NB4 (cell line): ENCODE measurements at places on chromosomes 6 and 20.

DNA sequence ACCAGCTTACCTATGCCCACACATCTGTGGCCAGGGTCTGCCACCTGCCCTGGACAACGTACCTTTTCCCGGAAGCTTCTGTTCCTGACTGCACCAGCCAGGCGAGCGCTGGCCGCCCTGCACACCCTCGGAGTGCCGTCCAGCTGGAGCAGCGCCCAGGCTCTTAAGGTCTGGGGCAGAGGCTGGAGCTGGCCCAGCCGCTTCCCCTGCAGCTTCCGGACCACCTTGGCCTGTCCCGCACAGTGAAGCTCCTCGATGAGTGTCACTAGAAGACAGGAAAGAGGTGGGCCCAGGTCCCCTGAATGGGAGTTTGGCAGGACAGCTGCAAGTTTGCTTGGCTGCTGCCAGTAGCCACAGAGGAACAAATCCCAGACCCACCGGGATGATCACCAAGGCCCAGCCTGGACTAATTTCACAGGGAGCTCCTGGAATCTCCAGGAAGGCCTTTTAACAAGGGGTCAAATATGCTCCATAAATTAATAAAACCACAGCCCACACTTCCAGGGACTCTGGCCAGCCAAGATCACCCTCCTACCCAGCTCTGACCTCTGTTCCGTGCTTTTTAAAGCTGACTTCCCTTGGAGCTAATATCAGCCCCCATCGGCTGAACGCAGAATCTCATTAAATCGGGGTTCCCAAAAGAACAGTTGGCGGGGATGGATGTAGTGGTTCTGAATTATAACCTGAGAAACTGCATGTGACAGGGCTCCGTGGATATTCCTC, 82.3 kb downstream of the PTPN1 start:
- DNase-seq: no peak

DNA sequence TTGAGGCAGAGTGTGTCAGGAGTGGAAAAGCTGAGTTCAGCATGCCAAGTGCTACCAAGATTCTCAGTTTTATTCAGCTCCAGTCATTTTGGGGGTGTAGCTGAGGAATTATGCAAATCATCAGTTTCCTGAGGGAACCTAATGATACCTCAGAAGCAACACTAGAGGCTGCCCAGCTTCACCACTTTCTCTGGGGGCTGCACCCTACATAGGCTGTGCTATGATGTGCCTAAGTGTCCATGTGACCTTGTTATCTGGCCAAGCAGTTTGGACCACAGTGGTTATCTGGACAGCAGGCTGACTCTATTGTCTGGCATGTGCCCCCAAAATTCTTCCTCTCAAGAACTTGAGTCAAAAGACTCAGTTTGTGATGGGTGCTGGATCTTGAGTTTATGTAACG, 374.6 kb upstream of the SYNCRIP start:
- no peak for DNase-seq

DNA sequence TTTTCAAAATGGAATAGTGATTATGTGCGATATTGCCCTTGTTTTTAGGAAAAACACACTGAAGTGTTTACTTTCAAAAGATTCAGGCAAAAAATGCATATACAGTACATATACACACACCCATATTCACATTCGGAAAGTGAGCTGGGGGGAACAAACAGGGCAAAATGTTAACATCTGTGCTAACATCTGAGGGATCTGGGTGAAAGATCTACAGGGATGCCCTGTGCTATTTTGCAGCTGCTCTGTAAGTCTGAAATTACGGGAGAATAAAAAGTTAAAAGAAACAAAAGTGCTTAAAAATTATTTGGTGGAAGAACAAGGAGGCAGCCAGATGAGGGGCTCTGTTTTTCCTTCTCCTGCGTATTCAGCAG, 860 bp downstream of the CST3 start:
- no peak for DNase-seq

GRCh38 chr6:47308552-47309290, 984 bp downstream of the TNFRSF21 start:
- DNase-seq: no peak

- DNase-seq: no peak
Measured at GRCh38 chr6:137813308-137813970, 53.6 kb upstream of the TNFAIP3 start.

- DNase-seq: no peak
Measured at GRCh38 chr20:37649017-37649416, 44.8 kb upstream of the CTNNBL1 start.

DNA sequence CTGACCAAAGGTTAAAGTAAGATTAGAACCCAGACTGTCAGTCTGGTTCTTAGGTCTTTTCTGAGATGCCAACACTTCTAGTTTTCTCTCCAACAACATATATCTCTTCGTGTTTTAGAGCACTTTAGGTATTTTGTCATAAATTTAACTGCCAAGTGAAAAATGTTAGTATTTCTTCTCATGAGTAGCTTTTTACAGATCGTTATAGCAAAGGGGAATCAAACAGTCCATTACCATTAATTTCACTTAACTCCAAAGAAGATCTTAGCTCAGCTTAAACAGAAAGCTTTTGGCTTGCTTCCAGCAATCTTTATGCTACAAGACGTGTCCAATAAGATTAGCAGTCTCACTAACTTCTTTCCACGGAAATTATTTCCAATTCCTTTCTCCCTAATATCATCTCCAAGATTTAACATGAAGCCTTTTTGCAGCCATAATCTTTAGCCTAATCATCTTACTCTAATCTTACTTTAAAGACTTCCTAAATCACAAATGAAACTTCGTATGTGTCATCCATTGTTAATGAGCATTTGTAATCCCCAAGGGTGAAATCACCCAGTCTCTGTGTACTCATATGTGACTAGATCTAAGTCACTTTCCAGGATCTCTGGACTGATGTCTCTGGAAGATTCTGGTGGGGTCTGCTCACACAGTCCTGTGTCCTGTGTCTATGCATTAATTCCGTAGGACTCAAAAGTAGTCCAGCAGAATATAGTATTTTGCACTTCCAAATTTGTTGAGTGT, 38.7 kb downstream of the MOXD1 start:
- DNase-seq: no peak

- DNase-seq: no peak
Measured at GRCh38 chr20:8265588-8265987, 133.5 kb downstream of the PLCB1 start.

DNA sequence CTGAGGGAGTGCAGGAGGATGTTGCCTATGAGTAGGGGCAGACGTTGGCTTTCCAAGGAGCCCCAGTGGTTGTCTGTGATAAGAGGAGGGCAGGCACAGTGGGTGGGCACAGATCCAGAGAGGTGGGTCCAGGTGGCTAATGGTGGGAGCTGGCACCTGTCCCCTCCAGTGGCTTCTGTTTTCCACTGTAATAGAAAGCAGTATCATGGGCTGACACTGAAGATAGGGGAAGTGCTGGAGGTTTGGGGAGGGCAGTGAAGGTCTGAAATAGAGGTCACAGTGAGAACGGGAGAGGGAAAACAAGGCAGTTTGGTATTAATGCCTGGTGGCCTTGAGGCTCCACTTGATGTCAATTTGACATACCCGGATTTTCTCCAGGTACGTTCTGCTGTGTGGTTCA, 10.5 kb upstream of the TXNDC5 start:
- DNase-seq: no peak

DNA sequence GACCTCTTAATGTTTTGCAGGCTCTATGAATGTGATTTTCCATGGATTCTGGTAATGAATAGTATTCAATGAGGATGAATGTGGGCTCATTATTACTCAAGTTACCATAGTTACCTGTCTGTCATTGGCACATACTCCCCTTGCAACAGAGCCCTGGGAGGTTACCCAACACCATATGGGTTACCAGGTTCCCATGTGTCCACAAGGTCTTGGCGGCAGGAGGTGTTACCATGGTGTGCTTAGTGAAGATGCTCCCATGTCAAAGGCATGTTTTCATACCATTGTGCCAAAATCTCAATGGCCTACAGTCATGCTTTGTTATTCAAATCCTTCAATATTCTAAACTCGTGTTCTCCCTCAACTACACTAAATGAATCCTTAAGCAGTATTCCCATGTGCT, 232.5 kb downstream of the HDGFL1 start:
- no peak for DNase-seq

GRCh38 chr20:57709823-57710799, at the start of gene PMEPA1:
Gene PMEPA1 (minus strand): TSS chr20:57710015. CDS start chr20:57709582, 433 bp downstream.
- peak; percentile 88 for DNase-seq

DNA sequence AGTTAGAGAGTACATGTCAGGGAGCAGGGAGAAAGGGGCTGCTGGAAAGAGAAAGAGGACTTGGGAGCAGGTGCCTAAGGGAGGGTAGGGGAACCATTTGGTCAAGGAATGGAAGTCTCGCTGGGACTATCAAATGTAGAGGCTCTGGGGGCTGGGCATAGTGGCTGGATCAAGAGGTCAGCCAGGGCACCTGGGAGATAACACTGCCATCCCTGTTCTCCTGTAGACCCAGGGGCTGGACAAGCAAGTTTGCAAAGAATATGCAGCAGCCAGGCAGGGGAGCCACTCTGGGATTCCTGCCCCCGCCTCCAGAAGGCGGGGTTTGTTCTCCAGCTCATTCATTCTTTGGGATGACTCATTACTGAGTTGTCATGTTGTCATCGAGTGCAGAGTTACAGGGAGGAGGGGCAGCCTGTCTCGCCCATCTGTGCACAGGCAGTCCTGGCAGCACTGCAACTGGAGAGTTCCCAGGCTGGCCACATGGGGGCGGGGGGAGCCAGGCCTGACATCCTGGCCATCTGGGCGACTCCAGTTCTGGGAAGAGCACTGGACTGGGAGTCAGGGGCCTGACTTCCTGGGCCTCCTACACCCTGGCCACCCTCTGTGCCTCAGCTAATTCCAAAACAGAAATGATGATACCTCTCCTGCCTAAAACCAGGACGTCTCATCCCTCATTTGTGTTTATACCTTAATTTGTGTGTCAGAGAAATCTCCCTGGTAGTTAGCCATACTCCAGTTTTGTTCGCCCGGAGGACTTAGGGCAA, 28.2 kb upstream of the ZFAND3 start:
- DNase-seq: peak; percentile 96

DNA sequence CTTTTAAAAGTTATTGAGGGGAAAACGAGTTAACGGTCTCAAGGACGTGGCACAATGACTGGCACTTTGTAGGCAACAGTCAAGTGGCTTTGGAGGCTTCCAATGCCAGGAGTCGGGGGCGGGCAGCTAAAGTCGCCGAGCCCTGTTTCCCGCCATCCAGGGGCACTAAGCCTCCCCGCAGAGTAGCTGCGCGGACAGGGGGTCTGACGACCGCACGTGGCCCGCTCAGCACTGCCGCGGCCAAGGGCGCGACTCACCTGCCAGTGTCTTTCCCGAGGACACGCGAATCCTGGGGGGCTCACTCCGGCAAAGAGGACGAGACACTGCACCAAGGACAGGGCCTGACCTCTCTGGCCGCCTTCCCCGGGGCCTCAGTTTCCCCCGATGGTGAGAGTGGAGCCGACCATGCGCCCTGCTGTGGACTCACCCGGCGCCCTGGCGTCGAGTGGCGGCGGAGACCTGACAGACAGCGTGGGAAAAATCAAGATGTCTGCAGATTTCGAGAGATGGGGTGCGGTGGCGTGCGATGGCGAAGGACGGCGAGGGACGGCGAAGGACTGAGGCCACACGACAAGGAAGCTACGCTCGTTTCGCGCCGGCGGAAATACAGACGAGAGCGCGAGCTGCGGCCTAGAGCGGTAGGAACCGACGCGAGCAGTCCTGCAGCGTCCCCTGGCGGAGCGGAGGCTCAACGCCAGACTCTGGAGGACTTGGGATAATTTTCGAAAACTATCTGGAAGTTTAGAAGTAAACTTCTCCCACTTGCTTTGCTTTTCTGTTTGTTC, at the start of gene SNHG17:
TSS of gene SNHG17 (minus strand) at position 559 of the 785 bp plus-strand sequence.
- DNase-seq: peak; percentile 97

DNA sequence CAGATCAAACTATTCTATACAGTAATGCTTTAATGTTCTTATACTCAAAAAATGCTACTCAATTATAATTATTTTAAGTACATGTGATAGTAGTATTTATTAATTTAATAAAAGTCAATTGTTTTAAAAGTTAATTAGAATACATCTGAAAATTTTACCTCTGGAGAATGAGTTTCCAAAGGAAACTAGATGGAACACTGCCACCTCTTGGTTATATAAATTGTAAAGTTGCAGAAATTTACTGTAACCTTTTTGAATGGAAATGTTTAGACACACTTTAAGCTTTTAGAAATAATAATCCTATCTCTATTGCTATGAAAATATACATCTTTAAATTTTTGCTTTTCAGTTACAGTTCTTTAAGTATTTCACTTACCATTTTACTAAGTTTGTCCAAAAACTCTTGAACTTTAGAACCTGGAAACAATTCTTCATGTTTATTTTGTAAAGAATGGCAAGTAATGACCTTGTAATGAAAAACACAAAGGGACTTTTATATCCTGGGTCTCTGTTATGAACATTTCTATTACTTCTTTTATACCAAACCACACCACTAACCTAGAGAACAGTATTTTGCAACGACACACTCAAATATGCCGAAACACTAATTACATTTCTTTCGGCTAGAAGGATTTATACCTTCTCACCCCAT, 10.9 kb upstream of the BMP5 start:
- peak; percentile 5 for DNase-seq

DNA sequence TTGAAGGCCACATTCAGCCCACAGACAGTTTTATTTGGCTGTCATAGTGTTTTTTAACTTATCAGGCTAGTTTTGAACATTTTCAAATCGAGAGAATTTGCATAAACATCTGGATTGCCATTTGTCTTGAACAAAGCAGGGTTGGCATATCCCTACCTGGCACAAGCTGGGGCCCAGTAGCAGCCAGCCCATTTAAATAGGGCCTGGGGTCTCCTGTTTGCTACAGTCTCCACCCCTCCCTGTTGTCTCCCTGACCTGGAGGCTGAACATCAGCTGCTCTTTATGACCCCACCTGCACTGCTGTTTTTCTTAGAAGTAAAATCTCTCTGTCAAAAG, 10.5 kb downstream of the BCAS4 start:
- no peak for DNase-seq

DNA sequence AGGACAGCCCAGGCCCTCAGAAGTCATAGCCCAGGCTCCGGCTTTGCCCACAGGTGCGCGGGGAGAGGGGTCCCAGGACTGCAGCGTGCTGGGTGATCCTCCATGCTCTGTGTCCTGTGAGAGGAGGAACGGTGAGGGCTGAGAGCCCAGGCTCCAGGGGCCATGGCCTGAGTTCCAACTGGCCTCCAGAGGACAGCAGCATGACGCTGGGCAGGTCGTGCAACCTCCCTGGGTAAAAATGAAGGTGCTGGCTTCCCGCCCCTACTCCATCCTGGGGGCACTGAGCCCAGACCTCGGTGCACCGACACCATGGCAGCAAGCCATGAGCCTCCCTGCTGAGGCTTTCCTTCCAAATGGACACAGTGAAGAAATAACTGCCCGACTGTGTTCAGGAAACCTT, 305.4 kb downstream of the TAF4 start:
- no peak for DNase-seq

DNA sequence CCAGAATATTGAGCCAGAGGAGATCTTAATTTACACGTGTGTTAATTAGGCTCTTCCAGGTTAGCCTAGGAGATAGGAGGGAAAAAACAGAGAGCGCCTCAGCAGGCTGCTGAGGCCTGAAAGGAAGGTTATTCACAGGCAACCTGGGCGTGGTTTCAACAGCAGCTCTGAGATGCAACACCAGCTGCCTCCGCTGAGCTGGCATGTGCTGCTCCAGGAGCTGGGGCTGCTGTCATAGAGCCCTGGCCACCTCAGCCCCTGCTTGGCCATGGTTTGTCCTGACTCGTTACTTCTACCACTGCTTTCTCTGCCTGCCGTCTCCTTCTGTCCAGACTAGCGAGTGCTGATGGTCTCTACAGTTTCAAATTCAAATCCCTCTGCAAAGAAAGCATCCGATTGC, 32.4 kb upstream of the RPP40 start:
- no peak for DNase-seq
